GM23338 (cell line): ENCODE measurements at places on chromosomes 16 and 17.
A peak's percentile ranks its signal among the peaks of the same experiment; 100 is the strongest.

DNA sequence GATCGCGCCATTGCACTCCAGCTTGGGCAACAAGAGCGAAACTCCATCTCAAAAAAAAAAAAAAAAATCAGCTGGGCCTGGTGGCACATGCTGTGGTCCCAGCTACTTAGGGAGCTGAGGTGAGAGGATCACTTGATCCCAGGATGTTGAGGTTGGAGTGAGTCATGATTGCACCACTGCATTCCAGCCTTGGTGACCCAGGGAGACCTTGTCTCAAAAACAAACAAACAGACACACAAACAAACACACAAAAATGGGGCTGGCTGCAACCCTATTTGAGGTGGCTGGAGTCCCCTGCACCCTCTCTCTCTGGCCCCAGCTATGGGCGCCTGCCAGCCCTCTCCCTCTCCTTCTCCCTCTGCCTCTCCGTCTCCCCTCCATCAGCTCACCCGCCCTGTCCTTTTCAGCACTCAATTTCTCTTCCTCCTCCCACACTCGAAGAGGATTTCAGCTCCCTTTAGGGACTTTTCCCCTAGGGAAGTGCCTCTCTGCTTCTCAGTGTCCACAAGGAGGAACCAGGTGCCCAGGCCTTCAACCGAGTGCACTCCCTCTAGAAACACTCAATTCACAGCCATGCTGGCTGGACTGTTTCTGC, 17.5 kb upstream of the TFAP4 start:
- peak; percentile 60 for DNase-seq

DNA sequence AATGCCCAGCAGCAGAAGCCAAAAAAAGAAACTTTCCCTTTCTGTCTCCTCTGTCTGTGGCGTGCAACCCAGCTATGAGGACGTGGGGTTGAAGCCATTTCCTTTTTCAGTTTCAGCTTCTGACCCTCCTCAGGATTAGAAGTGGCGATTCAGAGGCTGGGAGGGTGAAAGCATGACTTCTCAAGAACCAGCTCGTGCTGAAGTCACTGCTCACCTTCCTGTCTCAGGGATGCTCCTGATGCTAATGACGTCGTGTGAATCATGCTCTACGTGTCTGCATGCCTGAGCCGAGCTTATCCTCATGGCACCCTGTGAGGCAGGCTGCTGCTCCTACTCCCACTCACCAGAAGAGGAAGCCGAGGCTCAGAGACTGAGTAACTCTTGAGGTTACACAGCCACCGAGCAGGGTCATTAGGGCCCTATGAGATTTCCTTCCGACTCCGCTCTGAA, 5.7 kb upstream of the LPO start:
- DNase-seq: peak; percentile 33

DNA sequence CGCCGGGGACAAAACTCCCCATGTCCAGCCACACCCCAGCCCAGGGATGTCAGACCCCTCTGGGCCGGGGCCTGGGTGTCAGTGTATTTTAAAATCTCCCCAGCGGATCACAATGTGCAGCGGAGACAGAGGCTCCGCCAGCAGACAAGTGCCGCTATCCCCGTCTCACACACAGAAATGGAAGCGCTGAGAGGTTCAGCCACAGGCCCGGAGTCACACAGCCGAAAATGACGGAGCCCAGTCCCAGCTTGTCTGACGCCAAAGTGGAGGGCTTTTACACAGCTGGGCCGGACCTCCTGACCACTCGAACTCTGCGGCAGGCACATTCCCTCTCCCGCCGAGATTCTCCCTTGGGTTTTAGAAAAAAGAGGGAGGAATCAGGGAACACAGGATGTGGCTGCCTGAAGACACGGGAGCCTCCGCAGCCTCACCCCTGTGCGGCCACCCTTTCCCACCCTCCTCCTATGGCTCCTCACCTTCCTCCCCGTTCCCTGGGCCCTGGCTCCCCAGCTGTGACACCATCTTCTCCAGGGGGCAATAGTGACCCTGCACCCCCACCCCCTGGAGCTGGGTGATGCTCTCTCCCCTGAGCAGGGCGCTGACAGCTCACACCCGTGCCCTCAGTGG, 6.8 kb upstream of the OSGIN1 start:
- no peak for DNase-seq

- DNase-seq: no peak
Measured at GRCh38 chr17:64158406-64158805, 28.5 kb upstream of the ERN1 start.

GRCh38 chr17:42906772-42907446, 6.3 kb downstream of the G6PC1 start:
- DNase-seq: no peak

DNA sequence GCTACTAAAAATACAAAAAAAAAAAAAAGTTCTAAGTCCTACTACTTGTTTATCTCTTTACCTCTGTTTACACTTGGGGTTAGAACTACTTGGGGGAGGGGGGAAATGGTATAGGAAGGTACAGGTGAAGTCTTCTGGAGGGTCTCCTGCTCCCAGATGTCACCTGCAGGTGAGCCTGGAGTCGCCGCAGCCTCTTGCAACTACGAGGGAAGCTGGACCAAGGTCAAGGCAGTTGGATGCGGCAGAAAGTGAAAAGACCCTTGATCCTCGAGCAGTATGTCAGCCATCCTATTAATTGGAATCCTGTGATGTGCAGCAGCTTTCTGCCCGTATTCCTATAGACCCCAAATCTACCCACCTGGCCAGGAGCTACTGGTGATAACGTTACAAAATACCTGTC, 33.0 kb downstream of the HAPSTR1 start:
- no peak for DNase-seq

GRCh38 chr16:22323959-22324786, 27.0 kb downstream of the POLR3E start:
- DNase-seq: no peak

- DNase-seq: no peak
Measured at GRCh38 chr16:55001931-55002330, 71.3 kb downstream of the IRX5 start.

- DNase-seq: no peak
Measured at GRCh38 chr16:89134269-89134668, 37.3 kb upstream of the CDH15 start.

GRCh38 chr16:11050944-11051343, 106.6 kb downstream of the CLEC16A start:
- DNase-seq: peak; percentile 10

DNA sequence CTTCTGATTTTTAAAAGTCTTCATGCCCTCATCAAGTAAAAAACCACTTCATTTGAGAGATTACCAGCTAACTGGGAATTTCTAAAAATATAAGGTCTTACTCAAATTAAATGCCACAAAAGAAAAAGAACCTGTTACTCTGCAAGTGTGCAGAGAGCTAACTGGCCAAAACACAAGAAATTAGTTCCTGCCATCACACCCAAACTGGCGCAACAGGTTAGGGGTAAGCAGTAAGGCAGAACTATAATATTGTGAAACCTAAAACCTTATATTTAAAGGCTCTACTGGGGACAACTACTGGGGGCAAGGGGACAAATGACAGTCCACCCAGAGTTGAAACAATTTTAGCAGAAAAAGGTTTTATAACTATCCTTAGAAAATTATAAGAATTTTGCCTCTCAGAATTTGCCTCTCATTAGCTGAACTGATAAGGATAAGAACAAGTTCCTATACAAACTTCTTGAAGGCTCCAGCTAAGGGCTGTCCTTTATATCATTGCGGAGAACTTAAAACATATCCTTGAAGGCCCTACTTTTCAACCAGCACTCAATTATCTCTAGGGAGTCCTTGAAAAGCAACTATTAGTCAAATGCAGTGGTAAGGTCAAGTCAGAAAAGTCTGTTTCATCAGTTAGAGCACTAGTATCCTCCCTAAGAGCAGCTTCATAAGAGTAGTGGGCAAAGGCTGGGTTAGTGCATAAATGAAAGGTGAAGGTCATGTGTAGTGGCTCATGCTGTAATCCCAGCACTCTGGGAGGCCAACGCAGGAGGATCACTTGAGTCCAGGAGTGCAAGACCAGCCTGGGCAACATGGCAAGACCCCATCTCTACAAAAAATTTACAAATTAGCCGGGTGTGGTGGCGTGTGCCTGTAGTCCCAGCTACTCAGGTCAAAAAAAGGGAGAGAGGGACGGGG, 31.5 kb downstream of the SMURF2 start:
- DNase-seq: no peak

DNA sequence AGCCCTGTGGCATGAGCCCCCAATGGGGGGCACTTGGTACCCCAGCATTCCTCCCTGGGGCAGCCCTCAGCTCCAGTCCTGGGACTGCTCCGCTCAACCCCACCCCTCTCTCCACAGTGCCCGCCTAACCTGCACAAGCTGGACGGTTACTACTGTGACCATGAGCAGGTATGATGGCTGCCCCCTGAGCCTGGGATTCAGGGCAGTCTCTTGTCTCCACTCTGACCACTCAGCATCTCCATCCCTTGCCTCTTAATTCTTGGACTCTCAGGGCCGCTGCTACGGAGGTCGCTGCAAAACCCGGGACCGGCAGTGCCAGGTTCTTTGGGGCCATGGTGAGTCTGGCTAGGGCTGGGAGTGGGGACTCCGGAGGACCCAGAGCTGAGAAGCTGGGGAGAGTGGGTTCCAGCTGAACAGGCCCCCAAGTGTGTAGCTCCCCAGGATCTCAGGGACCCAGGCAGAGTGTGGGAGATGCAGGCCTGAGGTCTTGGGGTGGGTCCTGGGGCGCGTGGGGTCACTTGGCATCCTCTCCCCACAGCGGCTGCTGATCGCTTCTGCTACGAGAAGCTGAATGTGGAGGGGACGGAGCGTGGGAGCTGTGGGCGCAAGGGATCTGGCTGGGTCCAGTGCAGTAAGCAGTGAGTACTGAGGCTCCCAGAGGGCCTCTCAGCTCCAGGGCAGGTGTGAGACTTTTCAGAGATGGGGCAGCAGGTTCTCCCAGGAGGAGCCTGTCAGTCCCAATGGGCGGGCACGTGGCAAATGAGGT, 18.0 kb downstream of the ADAM11 start:
- DNase-seq: no peak

GRCh38 chr17:35731239-35731916, at the start of gene RASL10B:
Gene RASL10B, plus strand, starts transcription at chr17:35731639. Its CDS starts 3,546 bp downstream, at chr17:35735185.
- peak; percentile 91 for DNase-seq

GRCh38 chr16:72164691-72165090, 7.3 kb downstream of the PMFBP1 start:
- no peak for DNase-seq

- no peak for DNase-seq
Measured at GRCh38 chr17:73148540-73149334, 16.1 kb upstream of the SSTR2 start.

GRCh38 chr16:11104168-11105037, 151.6 kb downstream of the SOCS1 start:
- no peak for DNase-seq

DNA sequence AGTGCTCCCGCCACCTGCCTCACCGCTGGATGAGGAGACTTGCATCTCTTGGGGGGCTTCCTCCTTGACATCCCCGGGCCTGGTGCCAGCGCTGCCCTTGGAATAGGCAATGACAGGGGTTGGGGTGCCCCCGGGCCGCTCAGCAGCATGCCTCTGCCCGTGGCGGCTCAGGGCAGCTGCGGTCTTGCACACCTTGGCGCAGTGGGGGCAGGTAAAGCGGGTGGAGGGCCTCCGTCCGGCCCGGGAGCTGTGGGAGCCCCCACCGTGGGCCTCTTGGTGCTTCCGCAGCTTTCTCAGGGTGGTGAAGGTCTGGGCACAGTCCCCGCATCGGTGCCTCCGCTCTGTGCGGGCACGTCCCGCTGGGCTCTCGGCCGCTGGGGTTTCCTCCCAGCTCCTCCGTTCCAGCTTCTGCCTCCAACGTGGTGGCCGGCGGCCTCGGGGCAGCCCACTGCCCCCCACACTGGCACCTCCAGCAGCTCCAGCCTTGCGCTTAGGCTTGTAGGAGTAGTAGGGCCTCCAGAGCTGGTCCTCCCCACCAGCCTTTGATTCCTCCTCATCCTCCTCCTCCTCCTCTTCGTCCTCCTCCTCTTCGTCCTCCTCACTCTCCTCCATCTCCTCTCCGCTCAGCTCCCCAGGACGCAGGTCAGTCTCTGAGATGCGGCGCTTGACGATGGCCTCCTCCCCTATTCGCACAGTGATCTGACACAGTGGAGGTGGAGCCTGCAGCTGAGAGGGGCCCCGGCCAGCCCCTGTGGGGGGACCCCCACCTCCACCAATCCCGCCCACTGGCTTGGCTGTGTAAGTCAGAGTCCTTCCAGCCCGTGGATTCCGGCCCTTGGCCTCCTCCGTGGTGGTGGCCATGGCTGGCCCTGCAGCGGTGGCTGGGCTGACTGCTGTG, 16.7 kb downstream of the ZBTB4 start:
- no peak for DNase-seq

DNA sequence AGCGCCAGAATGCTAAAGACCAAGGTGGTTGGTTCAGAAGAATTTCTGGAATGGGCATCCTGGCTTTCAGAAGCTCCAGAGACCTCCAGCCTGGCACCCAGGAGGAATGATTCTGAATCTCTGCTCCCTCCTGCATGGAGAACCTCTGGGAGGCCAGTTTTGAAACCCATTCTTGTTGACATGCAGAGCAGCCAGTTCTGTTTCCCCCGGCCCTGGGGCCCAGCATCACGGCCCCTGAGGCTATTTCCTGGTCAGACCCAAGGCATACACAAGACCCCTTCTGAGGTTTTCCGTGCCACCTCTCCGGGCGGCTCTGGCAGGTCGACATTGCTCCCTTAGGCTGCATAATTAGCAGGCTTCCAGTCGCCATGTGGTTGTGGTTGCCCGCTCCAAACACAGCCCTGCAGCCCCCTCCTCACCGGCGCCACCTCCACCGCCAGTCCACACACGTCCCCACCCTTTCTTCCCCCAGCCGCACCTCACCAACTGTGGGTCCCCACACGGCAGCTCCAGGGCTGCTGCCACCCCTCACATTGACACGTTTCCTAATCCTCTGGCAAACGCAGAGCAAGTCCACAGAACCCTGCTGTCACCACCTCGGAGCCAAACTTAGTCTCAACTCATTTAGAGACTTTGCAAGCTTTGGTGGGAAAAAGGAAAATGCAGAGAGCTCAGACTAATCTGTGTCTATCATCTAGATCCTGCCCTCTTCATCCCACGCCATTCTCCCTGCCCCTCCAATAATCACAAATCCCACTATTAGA, 367.1 kb downstream of the SOX9 start:
- DNase-seq: no peak

DNA sequence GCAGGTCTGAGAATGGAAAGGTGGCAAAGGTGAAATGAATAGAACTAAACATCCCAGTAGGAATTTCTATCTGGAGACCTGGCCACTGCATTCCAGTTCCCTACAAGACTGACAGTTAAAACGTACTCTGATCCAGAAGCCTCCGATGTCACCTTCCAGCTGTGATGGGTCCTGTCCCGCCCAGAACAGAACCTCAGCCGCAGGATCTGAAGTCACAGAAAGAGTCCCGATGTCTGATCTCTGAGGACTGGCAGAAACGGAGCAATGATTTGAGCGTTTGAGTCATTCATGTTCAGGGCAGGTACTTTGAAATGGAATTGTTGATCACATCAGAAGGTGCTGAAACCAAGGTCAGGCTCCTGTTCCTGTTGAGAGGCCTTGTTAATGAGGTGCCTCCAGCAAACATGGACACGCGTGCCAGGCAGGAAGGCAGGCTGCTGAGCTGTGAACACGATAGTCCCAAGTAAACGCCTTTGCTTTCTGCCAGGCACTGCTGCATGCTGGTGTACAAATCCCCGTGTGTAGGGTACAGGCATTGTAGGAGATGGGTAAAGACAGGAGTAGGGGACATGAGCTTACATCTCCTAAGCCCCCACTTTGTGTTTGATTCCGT, 61.4 kb downstream of the VAT1L start:
- DNase-seq: no peak
